Foreskin fibroblast (primary cell): ENCODE measurements at places on chromosomes 6 and 20.

DNA sequence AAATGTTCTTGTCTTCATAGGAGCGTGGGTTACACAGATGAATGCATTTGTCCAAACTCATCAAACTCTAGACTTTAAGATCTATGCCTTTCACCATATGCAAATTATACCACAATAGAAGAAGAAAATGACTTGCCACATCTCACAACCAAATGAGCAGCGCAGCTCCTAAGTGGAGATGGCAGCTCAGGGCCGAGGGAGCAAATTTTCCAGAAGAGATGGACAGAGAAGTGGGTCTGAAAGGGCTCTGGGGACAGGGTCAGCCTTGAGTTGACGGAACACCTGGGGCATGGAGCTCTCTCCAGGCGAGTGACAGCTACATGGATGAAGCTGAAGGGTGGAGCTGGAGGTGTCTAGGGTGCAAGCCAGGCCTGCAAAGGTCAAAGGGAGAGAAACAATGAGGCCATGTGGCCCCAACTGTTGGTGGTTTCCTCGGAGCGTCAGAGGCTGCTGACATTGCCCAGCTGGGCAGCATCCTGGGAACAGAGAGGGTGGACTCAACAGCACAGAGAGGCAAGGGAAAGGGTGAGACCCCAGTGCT lies 228.3 kb downstream of the NRN1 start:
- DNase-seq, result no peak

DNA sequence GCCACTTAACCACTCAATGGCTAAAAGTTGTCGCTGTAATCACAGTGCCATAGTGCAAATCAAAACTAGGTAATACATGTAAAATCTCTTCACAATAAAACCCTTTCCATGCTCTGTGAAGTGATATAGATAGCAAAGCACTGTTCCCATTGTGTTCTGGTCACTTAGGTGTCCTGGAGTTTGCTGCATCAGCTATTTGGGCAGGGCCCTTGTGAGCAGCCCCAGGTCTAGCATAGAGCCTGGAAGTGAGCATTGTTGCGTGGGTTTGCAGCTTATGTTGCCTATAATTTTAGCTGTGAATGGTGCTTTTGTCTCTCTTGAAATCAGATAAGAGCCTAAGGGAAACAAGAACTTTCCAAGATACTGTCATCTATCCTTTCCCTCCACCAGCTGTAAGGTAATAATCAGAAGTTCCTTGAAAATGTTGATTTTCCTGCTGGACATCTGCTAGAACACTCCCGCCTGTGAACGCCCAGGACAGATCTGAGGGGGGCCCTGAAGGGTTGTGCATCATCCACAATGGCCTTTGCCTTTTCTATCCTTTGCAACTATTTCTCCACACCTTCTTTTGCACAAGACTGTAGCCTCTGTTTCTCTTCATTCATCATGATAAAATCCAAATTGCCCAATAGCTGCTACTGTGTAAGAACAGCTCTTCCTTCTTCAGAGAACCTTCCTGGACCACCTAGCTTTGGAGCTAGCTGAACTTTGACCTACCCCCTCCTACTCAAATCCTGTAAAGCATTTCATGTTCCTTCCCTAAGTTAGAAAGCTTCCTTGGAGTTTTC lies 57.0 kb downstream of the TNFAIP3 start:
- DNase-seq, result peak; percentile 37

GRCh38 chr20:10622657-10623418 lies 51.0 kb downstream of the JAG1 start:
- no peak for DNase-seq

DNA sequence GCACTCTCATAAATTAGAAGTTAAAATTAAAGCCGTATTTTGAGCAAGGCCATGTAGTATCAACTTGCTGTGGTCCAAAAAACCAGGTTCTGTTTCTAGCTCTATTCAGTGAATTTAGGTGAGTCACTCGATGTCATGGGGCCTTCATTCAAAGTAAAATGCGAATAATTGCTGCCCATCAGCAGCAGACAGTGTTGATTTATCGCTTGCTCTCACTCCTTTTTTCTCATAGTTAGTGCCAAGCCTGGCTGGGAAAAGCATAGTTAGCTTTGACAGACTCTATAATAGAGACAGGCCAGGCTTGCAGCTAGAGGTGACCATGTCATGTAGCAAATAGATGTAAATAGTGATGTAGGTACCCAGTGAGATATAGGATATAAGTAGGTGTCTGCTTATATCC lies 136.0 kb downstream of the EDN1 start:
- no peak for DNase-seq

DNA sequence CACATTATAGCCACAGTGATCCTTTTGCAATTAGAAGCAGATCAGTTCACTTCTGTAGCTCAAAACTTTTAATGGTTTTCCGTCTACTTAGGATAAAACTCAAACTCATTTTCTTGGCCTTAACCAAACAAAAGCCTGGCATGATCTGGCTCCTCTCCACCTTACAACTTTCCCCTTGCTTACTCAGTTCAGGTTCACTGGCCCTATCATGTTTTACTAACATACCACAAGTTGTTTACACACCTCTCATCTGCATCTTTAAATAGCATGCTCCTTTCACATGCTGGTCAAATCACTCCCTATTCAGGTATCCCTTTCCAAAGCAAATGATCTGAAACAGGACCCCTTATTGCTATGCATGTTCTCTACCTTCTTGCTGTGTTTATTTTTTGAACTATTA lies 191.4 kb upstream of the FAM83B start:
- DNase-seq, result no peak

GRCh38 chr6:47476781-47477496 lies 650 bp upstream of the CD2AP start:
- no peak for DNase-seq

DNA sequence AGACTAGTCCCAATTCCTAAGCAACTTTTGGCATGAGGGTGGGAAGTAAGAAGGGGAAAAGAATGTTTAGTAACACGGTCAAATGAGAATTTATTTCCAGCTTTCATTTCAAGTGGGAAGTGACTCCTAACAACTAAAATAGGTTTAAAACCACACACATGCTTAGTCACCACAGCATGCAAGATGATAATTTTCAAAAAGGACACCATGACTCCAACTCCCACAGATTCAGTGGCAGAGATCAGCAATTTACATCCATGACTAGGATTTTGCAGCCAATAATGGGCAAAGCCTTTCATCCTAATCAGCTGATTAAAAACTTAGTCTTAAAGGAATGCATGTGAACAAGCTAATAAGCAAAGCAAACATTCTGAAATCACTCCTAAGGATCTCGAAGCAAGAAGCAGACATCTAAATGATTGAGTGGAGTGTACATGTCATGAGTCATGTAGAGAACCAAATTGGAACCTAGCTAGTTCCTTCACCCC lies 48.1 kb upstream of the GCLC start:
- DNase-seq, result peak; percentile 7

DNA sequence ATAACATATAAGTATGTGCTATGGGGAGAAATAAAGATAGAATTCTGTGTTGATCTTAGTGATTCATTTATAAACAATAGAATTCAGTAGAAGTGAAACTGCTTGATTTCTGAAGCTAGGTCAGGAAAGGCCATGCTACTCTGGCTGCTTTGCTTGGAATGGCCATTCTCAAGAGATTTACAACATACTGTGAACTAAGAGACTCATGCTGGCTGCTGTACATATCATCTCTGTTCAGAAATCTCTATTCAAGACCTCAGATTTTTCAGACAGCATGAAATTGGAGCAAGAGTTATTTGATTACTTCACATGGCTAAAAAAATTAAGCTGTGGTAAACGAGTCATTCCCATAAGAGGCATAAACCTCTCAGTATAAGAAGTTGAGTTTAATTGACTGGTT lies 662.6 kb downstream of the BCKDHB start:
- peak; percentile 91 for DNase-seq

- peak; percentile 65 for DNase-seq
Measured at GRCh38 chr20:14142171-14142570, 146.9 kb downstream of the MACROD2 start.
